ENCODE measurements at places on chromosomes 2 and 18.

GRCh38 chr2:128172191-128172590, 81.2 kb downstream of the UGGT1 start:
- DNase-seq = no peak

DNA sequence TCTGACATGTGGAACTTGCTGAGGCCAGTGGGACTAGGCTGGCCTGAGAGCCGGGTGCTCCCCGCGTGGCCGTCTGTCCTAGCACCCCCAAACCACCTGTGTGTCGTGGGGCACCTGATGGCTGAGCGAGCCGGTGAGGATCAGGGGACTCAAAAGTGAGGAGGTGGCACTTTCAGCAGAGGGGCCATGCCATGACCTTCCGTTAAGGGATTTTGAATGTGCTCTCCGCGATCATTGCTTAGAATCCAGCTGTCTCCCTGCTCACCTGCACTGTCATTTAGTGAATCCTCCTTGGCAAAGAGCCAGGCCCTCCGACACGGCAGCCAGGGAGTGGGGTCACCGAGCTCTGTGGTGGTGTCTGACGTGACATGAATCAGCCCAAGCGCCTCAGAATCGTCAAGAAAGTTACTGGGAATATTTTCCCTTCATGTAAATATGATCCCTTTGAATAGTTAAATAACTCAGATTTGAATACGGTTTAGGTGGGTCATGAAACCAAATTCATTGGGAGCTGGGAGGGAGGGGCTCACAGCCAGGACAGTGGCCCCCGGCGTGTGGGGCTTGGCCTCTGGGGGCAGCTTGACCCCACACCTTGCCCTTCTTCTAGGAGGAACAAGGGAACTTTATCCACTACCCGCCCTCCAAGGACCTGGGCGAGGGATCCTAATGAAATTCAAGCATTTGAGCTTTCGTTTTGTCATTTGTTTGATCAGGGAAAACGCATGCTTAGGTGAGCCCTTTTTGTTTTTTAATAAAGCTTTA, 9.5 kb downstream of the NFATC1 start:
- DNase-seq = peak; percentile 40

- DNase-seq = no peak
These were observed 96.7 kb upstream of the SLC39A10 start for GRCh38 chr2:195560209-195560895.

DNA sequence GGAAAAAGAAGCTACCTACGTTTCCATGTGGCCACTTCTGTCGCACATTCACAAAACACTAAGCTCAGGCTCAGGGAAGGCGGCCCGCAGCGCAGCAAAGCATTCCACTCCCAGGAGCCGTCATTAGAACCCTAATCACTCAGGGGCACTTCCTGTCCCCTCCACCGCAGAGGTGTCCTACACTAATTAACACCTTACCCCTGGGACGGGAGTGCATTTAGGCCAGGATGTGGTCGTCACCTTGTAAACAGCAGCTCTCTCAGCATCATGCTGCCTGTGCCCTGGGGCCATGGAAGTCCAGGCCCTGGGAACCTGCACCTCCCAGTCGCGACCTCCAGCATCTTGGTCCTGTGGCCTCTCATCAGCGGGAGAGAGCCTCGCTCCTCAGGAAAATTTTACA, 359.8 kb upstream of the SALL3 start:
- no peak for DNase-seq

GRCh38 chr18:26057344-26057773, 33.1 kb downstream of the SS18 start:
- no peak for DNase-seq

GRCh38 chr2:226077031-226077430, 677.5 kb downstream of the NYAP2 start:
- DNase-seq = no peak

DNA sequence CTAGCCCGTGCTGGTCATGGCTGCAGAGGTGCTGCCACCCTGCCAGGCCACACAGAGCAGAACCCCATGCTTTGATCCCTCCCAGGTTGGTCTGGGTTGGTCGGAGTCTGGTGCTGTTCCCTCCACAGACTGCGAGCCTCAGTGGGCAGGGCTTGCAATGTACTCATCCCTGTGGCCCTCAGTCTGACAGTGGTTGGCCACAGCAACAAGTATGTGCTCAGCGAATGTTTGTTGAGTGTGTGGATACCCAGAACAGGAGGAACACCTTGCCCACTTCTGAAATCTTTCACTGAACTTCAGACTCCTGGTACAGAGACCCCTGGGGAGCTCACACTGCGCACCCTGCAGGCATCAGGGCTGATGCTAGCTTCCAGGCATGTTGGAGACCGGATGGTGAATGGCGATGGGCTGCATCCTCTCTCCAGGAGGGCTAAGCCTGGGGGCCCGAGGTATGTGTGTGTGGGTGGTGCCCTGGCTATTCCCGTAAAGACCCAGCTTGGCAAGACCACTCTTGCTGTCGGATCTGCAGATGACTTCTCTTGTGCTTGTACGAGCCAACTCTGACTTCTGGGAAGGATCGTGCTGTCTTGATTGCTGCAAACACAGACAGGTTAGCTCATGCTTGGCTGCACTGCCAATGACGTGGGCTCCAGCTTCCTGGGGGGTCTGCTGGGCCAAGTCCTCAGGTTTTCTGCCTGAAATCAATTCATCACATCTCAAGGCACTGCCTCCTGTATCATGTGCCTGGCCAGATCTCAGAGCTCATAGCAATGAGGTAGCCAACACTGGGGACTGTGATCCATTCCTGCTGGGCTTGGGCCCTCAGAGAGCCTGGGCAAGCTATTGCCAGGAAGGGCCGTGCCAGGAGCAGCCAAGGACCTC, 43.7 kb downstream of the RHOB start:
- no peak for DNase-seq

DNA sequence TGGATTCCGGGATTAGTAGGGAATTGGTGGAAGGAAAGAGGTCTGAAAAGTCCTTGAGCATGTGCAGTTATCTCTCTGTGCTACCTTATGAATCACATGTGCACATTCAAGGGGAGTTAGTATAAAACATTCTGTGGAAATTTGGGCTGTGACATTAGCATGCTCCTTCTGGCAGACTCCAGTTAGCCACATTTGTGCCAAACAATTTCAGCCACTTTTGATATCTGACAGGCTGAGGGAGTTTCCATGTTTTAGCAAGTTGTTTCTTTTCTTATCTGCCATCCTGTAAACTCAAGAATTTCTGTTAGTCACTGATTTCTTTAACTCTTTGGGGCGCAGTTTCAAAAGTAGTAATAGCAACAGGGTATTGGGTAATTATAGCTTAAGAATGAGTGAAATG, 28.3 kb upstream of the GYPC start:
- no peak for DNase-seq
